ENCODE measurements at places on chromosomes 1 and 21. TPM values are rescaled to one million over a fixed set of nuclear protein-coding genes. Genes with fewer than 3 reads are reported as not detected.

The FAM43B gene
- total RNA-seq: 6.2 TPM

The CBS gene
- total RNA-seq: 12.1 TPM

The OR6K3 gene
- not detected for total RNA-seq

The PROK1 gene
- not detected for total RNA-seq

The ZBTB8A gene
- total RNA-seq: 2.9 TPM

The DYRK3 gene
- total RNA-seq: 13.8 TPM

The CA6 gene
- total RNA-seq: not detected

The LMX1A gene
- total RNA-seq: not detected

The FAM3B gene
- not detected for total RNA-seq

The LENEP gene
- not detected for total RNA-seq

The COA6 gene
- total RNA-seq: 99.2 TPM

The ARTN gene
- total RNA-seq: 0.23 TPM

The ADAMTS1 gene
- 0.06 TPM for total RNA-seq

Data from A549 treated with DMSO at 1 μM for 4 hours (cell line).